ENCODE measurements at places on chromosomes 5 and 9.

- DNase-seq: no peak
Measured at GRCh38 chr5:133905424-133905823, 63.0 kb downstream of the C5orf15 start.

DNA sequence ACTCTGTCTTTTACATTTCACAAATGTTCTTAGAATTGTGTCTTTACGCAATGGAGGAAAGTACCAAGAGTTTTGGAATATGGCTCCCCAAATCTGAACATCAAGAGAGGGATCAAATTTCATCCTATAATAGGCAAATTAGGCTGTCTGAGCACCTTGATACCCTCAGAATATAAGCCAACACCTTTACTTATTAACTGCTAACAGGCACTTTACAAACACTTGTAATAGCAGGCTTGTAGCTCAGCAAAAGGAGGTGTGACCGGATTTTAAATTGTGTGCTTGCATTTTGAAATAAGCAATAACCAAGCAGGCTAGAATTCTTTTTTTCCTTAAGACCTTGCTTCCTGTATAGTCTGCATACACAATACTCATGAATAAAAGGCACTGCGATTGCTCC lies 92.0 kb downstream of the ATP10B start:
- no peak for DNase-seq

- no peak for DNase-seq
Measured at GRCh38 chr9:88049677-88050307, 75.5 kb upstream of the CDK20 start.

- DNase-seq: no peak
Measured at GRCh38 chr5:128493657-128494329, 44.3 kb downstream of the FBN2 start.

DNA sequence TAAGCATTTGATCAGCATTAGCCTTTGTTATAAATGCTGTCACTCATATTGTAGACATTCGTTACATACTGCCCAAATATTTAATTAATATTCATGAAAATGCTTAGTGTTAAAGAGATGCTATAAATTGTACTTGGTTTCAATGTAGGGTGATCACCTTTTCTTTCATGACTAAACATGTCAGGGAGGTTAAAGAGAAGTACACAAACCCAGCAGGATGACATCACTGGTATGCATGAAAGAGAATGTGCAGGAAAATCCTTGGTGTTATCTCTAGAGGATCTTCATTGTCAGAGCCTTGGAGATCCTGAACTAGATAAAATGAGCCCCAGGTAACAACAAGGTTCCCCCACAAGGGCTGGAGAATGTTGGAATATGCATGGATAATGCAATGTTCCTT lies 33.0 kb upstream of the SV2C start:
- DNase-seq: no peak

GRCh38 chr5:61465066-61465465 lies 133.0 kb downstream of the ZSWIM6 start:
- DNase-seq: no peak

DNA sequence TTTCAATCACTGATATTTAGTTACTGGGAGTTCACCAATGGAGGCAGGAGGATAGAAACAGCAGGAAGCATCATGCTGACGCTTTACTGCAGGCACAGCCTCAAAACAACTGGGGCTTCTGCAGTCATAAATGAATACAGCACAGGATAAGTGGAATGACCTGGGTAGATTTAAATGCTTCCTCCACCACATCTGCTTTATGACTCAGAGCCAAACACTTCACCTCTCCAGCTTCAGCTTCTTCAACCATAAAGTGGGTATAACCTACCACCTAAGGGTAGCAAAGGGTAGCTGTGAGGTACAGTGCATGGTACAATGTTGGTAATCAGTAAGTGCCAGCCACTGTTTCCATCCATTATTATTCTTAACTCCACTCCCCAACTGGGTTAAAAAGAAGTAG lies 28.4 kb downstream of the RASEF start:
- no peak for DNase-seq

- DNase-seq: no peak
Measured at GRCh38 chr5:102911973-102912372, 156.9 kb downstream of the PAM start.

DNA sequence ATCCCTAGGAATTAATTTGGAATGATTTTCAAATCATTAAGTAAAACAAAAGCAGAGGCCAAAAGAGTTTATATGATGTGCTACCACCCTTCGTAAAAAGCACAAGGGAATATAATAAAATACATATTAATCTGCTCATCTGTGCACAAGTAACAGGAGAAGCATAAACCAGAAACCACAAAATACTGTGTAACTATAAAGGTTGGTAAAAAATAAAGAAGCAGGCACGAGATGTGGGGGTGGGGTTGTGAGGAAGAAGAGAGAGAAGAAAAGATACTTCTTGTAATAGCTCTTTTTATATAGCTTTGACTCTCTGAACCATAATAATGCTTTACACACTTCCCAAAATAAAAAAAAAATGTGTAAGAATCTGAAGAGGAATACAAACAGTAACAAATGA lies 214.9 kb upstream of the EFNA5 start:
- no peak for DNase-seq

DNA sequence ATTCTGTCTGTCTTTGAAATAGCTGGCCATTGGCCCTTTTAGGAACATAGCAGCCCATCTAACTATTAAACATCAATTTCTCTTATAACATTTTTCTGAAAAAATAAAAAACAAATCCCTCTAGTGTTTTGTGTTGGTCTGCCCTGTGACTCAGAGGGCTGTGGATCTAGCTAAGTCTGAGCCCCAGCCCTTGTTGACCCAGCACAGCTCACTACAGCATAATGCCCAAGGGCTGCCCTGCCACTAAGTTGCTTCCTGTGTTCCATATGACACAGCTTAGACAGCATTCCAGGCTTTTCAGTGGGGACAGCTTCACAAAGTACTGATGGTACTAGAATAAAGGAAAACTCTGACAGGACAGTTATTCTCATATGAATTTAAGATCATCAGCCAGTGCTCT lies 136.0 kb downstream of the SCAMP1 start:
- DNase-seq: no peak

- DNase-seq: no peak
Measured at GRCh38 chr5:151474799-151475198, 27.4 kb downstream of the SLC36A1 start.

- no peak for DNase-seq
Measured at GRCh38 chr5:135161221-135161620, 127.2 kb upstream of the PITX1 start.

GRCh38 chr9:112179816-112180215 lies 4.7 kb upstream of the SUSD1 start:
- DNase-seq: no peak

DNA sequence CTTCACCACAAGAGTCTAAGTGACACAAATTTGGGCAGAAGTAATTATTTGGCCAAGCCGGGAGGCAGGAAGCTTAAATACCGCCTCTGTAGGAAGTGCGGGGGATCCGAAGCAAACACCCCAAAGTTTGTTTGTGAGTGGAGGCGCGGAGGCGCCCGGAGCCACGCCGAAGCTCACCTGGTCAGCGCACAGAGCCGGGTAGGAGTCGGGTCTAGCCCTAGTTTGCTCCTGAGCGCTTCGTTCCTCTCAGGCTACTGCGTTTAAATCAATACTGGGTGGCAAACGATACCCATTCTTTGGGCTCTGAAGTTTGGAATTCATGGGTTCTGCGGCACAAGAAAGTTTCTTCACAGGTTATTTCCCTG lies 855 bp downstream of the MCC start:
- DNase-seq: no peak

DNA sequence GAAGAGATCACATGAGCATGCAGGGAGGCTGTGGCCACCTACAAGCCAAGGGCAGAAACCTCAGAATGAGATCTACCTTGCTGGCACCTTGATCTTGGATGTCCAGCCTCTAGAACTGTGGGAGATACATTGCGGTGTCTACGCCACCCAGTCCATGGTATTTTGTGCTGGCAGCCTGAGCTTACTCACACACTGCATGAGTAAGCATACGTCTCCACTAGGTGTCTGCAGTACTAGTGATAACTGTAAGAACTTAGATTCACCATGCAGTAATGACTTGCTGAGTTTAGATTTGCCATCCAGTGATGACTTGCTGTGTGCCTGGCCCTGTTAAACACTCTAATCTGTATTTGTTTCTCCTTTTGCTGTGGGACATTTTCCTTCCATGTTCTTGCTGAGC lies 417.7 kb downstream of the GADD45G start:
- DNase-seq: no peak

DNA sequence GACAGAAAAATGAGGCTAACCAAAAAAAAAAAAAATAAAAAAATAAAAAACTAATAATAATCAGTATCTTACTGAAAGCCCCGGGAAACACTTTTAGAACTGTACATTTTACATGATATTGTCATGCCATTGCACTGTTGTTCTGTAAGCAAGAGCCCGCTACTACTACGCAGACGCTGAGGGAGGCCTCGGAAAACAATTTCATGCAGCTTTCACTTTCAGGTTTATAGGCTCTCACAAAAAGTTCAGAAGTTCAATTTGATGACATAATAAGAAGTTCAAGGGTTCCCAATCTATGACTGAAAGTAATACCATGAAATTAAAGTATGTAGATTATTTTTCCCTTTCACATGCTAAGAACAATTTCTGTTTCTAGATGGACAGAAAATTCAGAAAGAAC lies 318.3 kb upstream of the ITGA1 start:
- no peak for DNase-seq

- DNase-seq: no peak
Measured at GRCh38 chr9:436482-436881, 221.8 kb downstream of the DOCK8 start.

- no peak for DNase-seq
Measured at GRCh38 chr5:172110921-172111851, 76.8 kb downstream of the STK10 start.

- no peak for DNase-seq
Measured at GRCh38 chr5:177462021-177462670, 11.3 kb downstream of the DBN1 start.

GRCh38 chr5:159835548-159835947 lies 80.7 kb upstream of the ADRA1B start:
- no peak for DNase-seq

GRCh38 chr5:80654054-80654390 lies 430 bp upstream of the MSH3 start:
- DNase-seq: no peak

- DNase-seq: no peak
Measured at GRCh38 chr9:89408628-89409101, 89.2 kb downstream of the SEMA4D start.

DNA sequence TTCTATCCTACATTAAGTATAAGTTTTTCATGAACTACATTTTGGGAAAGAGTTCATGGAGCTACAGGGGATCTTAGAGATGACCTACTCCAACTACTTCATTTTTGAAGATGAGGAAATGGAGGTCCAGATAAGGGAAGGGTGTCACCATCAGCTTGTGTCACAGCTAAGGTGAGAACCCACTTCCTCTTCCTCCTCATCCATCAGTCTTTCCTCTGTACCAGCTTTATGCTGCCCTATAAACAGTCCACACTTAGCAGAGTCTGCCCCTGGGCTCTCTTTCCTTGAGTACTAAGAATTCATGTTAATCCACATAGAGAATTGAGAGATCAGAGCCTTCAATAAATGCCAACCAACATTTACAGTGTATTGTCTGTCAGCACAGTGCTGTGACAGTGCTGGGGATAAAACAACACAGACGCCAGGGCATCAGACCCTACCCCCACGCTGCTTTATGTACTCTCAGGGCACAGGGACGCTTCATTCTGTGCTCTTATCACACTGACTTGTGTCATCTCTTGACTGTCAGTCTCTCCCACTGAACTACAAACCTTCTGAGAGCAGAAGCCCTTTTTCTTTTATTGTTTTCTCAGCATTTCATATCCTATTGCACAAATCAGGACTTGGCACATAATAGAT lies 22.1 kb downstream of the ADRB2 start:
- DNase-seq: no peak

DNA sequence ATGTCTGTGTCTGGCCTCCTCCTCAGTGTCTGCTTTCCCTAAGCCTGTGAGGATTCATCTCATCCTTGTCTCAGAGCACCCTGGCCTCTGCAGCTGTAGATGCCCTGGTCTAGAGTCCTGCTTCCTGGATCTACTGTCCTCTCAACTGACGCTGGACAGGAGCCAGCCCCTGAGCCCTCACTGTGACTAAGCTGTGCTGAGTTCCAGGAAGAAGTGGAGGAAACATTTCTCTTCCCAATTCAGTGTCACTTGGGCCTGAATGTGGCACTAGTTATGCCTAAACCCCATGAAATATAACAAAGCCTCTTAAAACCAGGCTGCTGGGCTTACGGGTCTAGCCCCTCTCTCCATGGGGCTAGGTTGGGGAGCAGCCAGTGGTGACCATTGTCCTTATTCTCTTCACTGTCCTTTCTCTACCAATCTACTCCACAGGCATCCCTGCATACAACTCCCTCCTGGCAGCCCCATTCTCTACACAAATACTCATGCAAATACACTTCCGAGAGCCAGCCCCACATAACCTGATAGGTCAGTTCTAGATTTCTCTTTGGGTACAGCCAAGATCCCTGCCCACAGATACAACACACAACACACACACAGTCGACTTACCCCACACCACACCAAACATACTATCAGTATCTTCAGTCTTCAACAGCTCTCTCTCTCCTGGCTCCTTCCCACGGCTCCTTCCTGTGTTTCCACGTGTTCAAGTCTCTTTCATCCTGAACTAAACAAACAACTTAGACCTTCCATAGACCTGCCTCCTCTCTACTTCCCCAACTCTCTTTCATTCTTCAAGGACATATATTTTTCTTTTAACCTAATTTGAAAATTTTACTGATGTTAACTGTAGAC lies 220.8 kb downstream of the SNX18 start:
- DNase-seq: no peak

DNA sequence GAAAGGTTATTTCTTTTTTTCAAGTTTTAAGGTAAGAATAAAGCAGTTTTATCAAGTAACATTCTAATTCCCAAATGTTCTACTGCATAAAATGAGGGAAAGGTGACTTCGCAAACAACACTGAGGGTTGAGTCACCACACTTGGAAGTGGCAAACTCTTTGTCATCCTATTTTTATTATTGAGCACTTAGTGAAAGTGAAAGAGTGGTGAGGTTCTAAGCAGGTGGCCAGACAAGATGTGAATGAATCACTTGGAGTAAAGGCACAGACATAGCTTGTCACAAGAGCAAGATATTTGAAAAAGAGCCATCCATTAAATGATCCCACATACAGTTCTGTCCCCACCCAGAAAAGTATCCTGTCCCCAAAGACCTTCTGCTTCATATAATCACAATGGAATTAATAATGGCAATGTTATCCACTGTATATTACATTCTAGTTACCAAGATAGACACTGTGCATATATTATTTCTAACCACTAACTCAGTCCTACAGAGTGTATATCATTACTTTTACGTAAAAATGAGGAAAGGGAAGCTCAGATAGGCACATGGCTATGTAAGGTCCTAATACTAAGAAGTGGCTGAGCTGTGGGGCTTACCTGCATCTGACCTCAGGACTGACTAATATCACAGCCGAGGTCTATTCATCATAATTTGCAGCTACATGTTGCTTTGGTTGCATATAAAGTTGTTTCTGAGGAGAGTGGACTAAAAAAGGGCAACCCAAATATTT lies 730.4 kb upstream of the MEF2C start:
- no peak for DNase-seq

- no peak for DNase-seq
Measured at GRCh38 chr5:151413800-151414199, 33.6 kb upstream of the SLC36A1 start.

Measured in urinary bladder (tissue), 4 donors.